ENCODE measurements at places on chromosomes 2 and 18.

GRCh38 chr2:81195017-81195773 is 890.6 kb upstream of the LRRTM1 start:
- DNase-seq: no peak

DNA sequence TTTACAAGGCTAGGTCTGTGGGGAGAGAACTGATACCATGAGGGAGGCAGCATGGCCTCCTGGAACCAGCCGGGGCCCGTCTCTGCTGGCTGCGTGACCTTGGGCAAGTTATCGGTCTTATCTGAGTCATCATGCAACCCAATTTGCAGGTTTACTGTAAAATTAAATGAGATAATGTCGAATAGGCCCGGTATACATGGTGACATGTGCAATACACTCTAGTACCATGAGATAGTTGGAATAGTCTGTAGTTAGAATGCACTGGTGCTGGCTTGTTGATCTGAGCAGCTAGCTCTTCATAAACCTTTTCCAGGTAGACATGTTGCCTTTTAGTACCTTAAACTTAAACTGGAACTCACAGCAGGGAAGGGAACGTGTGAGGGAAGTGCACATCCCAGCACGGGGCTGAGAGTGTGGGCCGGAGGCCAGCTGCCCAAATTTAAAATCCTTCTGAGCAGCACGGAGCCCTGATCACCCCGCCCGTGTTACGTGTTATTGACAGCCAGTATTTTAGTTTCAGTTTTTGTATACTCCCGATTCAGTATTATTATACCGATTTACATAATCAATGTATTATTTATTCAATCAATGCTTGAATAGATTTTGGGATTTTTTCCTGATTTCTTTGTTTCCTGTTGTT is 72.4 kb upstream of the HS6ST1 start:
- DNase-seq: no peak

GRCh38 chr18:505483-506122 is 5.1 kb upstream of the COLEC12 start:
- no peak for DNase-seq

- no peak for DNase-seq
These were observed 99.4 kb downstream of the TMEM17 start for GRCh38 chr2:62406573-62407043.

GRCh38 chr2:167015806-167016205 is 127.5 kb downstream of the XIRP2 start:
- no peak for DNase-seq

- no peak for DNase-seq
These were observed 801.3 kb upstream of the ID2 start for GRCh38 chr2:7880566-7880965.

DNA sequence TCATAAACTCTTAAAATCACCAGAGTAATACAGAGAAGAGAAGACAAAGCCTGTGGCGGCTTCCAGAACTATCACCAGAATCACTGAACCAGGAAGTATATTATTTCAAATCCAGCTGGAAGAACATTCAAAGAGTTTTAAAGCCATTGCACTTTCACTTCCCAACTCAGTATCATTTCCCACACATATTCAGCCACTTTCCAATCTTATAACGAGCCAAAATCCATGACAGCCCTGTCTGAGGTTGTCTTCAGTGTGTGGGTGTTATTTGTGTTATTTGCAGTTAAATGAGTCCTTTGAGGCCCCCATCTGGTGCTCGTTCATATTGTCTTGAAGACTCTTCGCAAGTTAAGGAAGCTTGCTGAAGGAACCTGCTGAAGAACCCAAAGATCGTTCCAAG is 559.9 kb downstream of the TSN start:
- DNase-seq: no peak
